Esophagus squamous epithelium (tissue), 5 donors: ENCODE measurements at places on chromosomes 11 and 22. TPM values are rescaled to one million over a fixed set of nuclear protein-coding genes. Genes with fewer than 3 reads are reported as not detected.

DNA sequence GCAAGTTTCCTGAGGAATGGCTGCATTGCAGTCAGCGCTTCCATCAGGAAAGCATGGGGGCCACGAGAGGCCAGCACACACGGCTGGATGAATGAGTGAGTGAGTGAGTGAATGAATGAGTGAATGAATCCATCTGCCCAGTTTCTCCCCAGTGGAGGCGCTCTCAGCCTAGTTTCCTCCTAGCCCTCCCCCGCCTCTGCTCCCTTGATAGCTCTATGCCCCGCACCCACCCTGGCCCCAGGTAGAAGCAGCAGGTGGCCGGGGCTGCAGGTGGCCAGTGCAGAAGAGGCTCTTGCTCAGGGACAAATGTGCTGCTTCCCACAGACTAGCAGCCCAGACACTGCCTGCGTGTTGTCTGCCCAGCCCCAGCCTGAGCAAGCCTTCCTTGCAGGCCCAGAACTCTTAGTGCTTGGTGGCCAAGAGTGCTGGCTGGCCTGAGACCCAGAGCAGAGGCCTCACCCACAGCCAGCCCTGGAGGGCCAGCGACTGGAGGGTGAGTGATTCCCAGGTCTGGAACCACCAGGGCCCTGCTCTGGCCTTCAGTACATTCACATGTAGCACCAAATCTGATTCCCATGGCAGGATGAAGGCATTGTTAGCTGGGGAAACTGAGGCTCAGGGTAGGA, 31.1 kb upstream of the PDGFB start:
- no peaks in the 10 kb centered on the region for H3K27me3 ChIP-seq
- no peak overlapping the region for H3K4me3 ChIP-seq
- no peak overlapping the region for H3K27ac ChIP-seq
- peaks cover 4% of the 10 kb centered on the region for H3K4me1 ChIP-seq
- H3K36me3 ChIP-seq, result no peaks in the 10 kb centered on the region
- DNase-seq, result no peak

DNA sequence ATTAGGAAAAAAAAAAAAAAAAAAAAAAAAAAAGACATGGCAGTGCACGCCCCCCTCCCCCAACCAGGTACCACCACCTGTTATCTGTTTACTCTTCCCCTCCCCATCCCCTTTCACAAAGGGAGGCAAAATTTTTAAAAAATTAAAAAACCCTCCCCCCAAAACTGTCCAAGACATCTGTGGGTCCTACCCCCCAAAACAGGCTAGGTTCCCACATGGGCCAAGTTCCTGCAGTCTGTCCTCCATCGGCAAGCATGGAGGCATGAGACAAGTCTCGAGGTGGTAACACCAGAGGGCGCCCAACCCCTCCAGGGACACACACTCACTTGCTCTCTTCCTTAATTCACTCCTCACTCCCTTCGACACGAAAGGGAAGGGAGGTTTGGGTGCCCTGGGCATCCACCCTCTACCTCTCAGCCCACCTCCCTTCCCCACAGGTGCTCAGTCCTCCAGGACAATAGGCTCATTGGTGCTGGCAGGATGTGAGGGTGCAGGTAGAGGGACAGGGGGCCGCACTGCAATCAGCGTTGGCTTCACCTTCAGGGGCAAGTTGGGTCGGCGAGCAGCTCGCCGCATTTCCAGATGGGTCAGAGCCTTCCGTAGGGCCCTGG, 2.2 kb upstream of the TUT1 start:
- peaks cover 18% of the 10 kb centered on the region for H3K4me1 ChIP-seq
- no peak for DNase-seq
- no peaks in the 10 kb centered on the region for H3K27me3 ChIP-seq
- peak overlapping the region; percentile 59 for H3K27ac ChIP-seq
- no peak overlapping the region for H3K4me3 ChIP-seq

BAIAP2L2 gene
- 4.8 TPM for total RNA-seq

DNA sequence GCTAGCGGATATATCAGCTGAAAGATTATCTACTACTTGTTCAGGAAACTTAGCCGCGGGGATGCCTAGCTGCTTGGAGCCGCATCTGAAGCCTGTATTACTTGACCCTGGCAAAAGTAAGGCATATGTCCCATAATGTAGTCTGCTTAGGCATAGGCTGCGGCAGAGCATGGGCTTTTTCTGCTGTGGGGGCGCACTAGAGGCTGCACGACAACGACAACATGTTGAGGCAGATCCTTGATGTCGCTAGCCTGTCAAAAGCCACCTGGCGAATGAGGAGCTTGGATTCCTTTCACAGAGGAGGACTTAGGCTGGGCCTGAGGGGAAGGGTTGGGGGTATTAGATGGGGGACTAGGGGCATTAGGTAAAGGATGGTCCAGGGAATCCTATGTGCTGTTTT, 1.1 kb upstream of the OR52N2 start:
- H3K4me1 ChIP-seq, result no peaks in the 10 kb centered on the region
- H3K27ac ChIP-seq, result no peak overlapping the region
- no peak overlapping the region for H3K4me3 ChIP-seq
- no peaks in the 10 kb centered on the region for H3K36me3 ChIP-seq
- no peaks in the 10 kb centered on the region for H3K27me3 ChIP-seq

DNA sequence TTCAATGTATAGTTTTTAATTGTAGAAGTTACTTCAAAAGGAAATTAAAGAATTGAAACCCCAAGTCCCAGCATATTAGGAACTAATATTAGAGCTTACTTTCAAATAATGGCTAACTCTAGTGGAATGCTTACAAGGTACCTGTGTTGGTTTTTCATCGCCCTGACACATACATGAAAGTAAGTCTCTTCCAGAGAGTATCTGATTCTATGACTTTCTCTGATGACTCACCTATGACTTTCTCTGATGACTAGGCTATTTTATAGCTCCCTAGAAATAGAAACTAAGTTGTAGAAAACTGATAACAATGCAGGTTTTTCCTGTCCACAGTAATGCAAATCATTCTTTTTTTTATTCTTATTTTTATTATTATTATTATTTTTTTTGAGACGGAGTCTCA, 33.6 kb upstream of the MMP7 start:
- no peaks in the 10 kb centered on the region for H3K27me3 ChIP-seq
- H3K4me1 ChIP-seq, result peaks cover 5% of the 10 kb centered on the region
- no peak overlapping the region for H3K4me3 ChIP-seq

DNA sequence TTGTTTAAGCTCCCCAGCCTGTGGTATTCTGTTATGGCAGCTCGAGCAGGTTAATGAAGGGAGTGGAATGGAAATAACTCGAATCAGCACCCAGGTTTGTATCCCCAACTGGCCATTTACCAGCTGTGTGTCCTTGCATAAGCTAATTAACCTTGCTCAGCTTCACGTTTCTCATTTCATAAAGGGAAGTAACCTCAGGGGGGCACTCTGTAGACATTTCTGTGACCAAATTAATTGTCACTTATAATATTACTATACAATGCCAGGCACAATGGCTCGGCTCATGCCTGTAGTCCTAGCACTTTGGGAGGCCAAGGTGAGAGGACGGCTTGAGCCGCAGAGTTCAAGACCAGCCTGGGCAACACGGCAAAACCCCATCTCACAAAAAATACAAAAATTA, 13.8 kb downstream of the ADA2 start:
- DNase-seq, result no peak
- no peaks in the 10 kb centered on the region for H3K27me3 ChIP-seq
- no peaks in the 10 kb centered on the region for H3K4me1 ChIP-seq
- H3K27ac ChIP-seq, result no peak overlapping the region

GRCh38 chr22:48615171-48616008, 1212.3 kb downstream of the BRD1 start:
- no peak for DNase-seq
- H3K4me1 ChIP-seq, result no peaks in the 10 kb centered on the region
- H3K27me3 ChIP-seq, result no peaks in the 10 kb centered on the region
- H3K27ac ChIP-seq, result no peak overlapping the region
